ENCODE measurements at places on chromosomes 3 and 15. TPM values are rescaled to one million over a fixed set of nuclear protein-coding genes. Genes with fewer than 3 reads are reported as not detected.

DNA sequence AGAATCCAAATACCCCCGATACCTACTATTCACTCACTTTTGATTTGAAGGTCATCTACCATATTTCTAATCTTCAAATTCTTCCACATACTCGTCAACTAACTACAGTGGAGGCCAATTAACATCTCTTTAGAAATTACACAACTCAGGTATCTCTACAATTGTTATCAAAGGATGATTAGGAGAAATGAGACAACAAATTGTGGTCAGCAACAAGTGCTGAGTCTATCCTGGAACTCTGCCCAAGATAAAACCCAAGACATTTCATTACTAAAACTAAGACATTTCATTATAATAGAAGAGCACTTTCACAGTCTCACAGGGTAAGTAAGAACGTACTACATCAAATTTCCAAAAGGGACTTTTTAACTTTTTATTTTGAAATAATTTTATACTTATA, 100.0 kb downstream of the TBC1D5 start:
- no peak for DNase-seq

DNA sequence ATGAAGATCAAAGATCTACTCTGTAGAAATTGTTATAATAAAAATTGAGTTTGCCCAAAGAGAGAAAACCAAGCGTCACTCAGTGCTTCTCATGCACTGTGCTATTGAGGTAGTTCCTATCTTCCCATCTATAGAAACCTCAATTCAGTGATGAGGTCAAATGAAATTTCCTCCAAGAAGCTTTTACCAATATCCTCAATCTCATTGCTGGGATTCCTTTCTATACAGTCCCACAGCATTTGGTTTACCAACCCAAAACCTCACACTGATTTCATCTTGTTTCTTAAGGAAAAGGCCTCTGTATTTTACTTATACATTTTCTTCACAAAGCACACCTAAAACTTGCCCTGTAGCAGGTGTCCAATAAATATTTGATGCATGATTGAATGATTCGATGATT, 147.2 kb downstream of the ALCAM start:
- no peak for DNase-seq

GRCh38 chr15:48175126-48175525, 3.0 kb downstream of the MYEF2 start:
- no peak for DNase-seq

- DNase-seq = no peak
These were observed 37.4 kb upstream of the LDHAL6B start for GRCh38 chr15:59169251-59169708.

- no peak for DNase-seq
These were observed 1.3 kb downstream of the SLC28A2 start for GRCh38 chr15:45253330-45253729.

DNA sequence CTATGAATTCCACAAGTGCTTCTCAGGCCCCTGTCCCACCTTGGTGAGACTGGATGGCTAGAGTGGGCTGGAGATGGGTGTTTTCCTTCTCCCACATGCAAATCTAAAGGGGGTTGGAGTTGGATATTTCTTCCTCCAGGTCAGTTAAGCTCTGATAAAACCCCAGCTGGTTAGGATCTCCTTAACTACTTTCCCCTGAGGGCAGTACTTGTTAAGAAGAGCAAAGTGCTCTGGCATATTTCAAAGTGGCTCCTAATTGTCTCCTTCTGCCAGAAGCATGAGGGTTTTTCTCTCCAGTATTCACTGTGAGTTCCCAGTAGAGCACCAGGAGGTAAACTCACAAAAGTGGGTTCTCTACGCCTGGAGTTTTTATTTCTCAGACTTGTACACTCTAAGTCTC, 31.4 kb downstream of the COL6A6 start:
- DNase-seq = no peak

GRCh38 chr3:178915365-178915764, 156.2 kb downstream of the ZMAT3 start:
- no peak for DNase-seq

- DNase-seq = no peak
These were observed 42.2 kb downstream of the GOLGA6L10 start for GRCh38 chr15:82306791-82307713.

DNA sequence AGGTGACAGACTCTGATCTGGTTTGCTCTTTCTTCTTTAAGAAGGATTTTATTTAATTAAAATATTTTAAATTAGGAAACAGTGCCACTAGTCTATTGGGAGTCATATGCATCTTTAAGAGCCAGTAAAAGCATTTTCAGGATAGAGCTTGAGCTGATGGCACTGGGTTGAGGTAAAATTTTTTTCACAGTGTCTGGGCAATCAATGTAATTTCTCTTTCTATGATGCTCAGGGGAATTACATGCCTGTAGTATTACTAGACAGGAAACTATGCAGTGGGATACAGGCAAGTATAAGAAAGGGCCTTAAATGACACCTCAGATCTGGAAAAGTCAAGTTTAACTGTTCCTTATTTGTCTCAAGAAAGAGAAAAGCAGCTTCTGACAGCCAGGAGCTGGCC, 76.4 kb downstream of the GAP43 start:
- DNase-seq = no peak

GRCh38 chr15:38503496-38503895, 49.6 kb downstream of the FAM98B start:
- DNase-seq = no peak

- no peak for DNase-seq
These were observed 40.1 kb upstream of the GALNT15 start for GRCh38 chr3:16134173-16134928.

- DNase-seq = no peak
These were observed 139.1 kb downstream of the TLE3 start for GRCh38 chr15:69958496-69959084.

DNA sequence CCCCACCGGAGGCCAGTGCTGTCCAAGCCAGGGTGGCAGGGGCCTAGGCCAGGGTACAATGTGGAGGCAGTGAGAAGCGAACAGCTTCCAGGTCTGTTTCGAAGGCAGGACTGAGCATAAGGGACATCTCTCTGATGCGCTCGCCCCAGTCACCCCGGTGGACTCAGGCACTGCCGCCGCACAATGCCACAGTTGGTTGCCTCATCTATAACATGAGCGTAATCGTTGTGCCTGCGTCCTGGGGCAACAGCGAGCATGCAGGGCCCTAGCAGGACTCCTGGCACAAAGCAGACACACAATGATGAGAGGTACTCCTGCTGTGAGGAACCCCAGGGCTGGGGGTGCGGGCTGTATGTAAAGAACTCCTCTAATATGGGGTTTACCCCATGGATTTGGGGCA, 14.1 kb downstream of the HRH1 start:
- no peak for DNase-seq

GRCh38 chr3:178561239-178561638, 25.0 kb downstream of the KCNMB2 start:
- DNase-seq = no peak

- no peak for DNase-seq
These were observed 12.7 kb upstream of the FAM240A start for GRCh38 chr3:46599590-46599989.

- DNase-seq = no peak
These were observed 137.6 kb downstream of the SI start for GRCh38 chr3:164940745-164941144.

- no peak for DNase-seq
These were observed 118.8 kb downstream of the LPP start for GRCh38 chr3:188272481-188273372.

Gene ARRDC4
- 2.8 TPM for total RNA-seq

Gene SLC30A4
- 1.9 TPM for total RNA-seq

Gene EOMES
- 0.50 TPM for total RNA-seq

Gene FRMD5
- total RNA-seq = 0.56 TPM

Gene C3orf70
- 0.06 TPM for total RNA-seq

Gene SERPINI1
- 1.2 TPM for total RNA-seq

Gene KCNMB3
- total RNA-seq = 0.72 TPM

Gene POPDC2
- total RNA-seq = 1.6 TPM

Gene ABTB1
- 8.0 TPM for total RNA-seq

Gene CNTN6
- total RNA-seq = not detected

Gene HRH1
- total RNA-seq = 0.06 TPM

Gene GOLGA8J
- total RNA-seq = not detected
